ENCODE measurements at places on chromosomes 2 and 18.

DNA sequence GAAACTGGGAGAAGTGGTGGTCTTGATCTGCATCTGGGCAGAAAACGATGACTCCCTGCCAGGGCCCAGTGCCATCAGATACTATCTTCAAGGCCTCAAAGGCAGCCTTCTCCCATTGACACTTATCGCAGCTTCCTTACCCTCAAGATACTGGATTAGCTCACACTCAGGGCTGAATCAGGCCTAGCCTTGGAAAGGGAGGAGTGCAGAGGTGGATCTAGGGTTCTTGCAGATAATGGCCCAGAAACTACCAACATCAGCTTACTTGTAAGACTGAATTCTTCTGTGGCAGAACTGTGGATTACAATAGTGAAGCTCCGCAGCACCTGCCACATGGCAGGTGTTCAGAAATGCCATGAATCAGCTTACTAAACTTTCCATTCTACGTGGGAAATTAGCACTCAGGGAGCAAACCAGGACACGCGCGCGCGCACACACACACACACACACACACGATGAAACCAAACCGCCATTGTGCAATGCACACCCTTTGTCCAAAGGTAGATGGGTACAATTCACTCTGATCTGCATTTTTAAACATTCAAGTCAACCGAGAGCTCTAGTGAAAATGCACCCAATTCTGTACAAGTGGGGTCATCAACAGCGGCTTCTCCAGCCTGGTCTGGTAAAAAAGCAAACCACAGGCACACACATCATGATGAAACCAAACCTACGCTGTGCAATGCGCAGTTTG, 26.3 kb upstream of the TMEM182 start:
- DNase-seq, result peak; percentile 28

DNA sequence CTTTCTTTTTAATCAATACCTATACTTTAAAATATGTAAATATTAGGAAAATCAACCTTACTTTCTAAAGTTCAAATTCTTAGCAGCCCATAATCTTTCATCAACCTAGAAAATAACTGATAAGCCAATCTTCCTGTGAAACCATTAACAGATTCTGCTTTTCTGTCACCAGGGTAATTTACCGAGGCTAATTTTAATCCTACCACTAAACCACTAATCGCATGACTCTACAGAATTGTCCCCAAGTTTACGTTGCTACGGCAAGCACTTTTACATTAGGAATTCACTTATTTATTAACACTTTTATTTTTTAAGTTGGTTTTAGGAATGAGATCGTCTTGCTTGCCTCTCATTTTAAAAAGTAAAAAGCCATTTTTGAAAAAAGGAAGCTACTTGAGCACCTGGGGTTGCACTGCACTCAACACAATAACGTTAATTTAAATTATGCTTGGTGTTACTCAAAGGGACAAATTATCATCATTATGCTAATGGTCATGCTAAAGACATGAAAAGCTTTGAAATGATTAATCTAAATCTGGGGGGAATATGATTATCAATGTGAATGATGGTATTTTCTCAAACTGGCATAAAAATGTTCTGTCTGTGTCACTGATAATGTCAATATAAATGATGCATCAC, 10.2 kb downstream of the ZNF516 start:
- DNase-seq, result no peak

DNA sequence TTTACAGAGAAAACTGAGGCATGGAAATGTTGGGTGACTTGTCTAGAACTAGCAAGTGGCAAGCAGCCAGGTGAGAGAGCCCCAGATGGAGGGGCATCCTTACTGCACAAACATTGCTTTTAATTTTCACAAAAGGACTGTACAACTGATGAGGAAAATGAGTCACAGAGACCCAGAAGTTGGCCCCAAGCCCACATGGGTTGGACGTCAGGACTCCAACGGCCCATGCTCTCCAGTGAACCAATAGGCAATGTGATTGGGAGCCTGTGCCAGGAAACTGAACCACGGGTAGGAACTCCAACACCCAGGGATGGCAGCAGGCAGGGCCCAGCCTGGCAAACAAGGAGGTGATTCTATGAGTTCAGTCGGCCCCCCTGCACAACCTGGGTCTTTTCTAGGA, 50.8 kb downstream of the PID1 start:
- DNase-seq, result no peak

DNA sequence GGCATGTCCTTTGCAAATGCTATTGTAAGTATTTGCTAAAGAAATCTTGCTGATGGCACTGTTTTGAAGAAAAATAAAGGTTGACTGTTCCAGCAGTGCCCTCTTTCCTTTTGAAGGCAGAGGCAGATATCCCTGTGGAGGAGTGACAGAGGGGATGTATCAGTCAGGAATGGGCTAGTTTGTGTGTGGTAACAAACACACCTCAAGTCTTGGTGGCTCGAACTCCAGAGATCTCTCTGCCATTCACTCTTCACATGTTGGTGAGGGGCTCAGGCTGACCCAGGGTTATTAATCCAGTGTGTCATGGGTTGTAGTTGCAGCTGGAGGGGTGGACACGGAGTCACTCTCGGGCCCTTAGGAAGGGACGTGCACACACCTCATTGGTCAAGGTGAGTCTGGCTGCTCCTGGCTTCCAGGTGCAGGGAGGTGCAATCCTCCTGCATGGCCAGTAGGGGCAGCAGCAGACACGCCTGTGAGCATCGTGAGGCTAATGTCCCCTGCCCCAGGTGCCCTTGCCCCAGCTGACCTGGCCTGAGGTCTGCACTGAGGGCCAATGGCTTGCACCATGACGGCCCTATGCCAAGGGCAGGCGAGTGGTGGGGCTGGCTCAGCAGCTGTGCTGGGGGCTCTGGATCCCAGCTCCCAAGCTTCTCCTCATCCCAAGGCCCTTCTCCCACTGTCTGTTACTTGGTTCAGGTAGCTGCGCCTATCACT, 146.5 kb downstream of the ASB1 start:
- no peak for DNase-seq

DNA sequence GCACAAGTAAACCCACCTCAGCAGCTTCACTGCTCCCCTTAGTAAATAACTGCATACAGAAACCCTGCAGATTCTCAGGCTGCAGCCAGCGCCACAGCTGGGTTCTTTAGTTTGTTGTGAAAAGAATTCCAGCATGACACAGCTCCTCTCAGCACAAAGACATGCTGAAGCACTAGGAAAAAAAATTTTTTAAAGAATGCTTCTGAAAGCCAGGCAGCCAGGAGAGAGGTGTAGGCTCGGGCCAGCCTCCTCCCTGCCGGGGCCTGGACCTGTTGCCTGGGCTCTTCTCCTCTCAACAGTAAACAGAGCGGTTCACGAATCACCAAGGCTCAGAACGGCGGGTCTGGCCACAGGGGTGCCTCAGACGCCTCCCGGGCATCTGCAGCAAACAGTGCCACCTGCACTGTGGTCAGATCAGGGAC, 95.7 kb upstream of the POU3F3 start:
- no peak for DNase-seq

- DNase-seq, result no peak
Measured at GRCh38 chr2:120348737-120349439, 3.0 kb downstream of the INHBB start.

- no peak for DNase-seq
Measured at GRCh38 chr2:163670929-163671328, 64.9 kb downstream of the FIGN start.

DNA sequence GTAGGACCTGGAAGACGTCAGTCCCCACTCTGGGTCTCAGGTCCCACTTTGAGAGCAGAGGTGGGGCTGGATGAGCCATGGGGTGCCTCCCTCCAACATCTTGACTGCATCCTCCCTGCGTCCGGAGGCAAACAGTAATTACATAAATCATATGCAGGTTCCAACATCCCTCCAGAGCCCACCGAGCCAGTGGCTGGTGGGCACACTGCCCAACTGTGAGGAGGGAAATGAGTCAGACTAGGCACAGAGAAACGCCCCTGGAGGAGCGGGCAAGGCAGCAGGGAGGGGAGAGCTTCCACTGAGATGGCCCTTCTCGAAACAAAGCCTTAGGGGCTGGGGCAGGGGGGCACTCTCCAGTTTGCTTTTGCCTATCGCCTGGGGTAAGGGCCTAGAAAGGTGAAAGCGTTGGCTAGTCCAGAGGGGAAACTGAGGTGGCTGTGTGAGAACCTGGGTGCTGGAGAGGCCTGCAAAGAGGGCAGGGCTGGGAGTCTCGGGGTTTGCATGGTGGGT, 168.2 kb upstream of the MYCN start:
- DNase-seq, result no peak

- no peak for DNase-seq
Measured at GRCh38 chr2:73418343-73418742, 32.7 kb downstream of the ALMS1 start.

GRCh38 chr18:58194028-58194427, 150.0 kb downstream of the NEDD4L start:
- peak; percentile 31 for DNase-seq

GRCh38 chr18:44130376-44130942, 550.2 kb upstream of the SETBP1 start:
- DNase-seq, result peak; percentile 55

DNA sequence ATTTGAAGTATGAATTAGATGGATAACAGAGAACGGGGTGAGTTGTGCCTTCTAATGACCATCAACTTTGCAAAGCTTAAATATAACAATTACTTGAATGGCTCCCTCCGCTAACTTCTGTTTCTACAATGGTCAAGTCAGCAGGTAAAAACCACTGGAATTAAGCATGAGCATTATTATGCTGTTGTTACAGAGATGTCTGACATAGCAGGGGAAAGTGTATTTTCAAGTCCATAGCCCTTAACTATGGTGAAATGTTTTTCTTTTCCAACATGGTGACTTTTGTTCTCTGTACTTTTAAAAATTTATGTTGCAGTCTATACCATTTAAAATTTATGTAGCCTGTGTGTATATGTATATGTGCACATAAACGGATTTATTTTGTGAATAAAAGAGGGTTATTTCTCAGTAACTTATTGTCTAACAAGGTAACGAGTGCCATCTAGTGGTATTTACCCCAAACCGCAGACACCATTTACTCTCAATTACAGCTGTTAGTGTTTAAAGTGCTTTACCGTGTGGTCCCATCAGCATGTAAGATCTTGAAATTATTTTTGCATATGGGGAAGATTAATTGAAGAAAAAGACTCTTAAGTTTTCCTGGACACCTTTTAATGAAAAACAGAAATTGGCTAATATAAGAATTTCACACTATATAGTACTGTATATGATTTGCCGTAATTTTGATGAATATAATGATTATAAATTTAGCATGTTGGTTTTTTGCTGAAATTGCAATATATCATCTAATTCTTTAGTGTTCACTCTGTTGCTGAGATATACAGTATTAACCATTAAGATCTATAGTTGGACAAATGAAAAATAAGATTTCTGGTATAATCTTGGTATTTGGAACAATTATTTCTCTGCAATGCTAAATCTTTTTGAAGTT, 78.2 kb downstream of the UBE2E3 start:
- peak; percentile 40 for DNase-seq

- DNase-seq, result no peak
Measured at GRCh38 chr2:33672896-33673295, 73.8 kb upstream of the FAM98A start.
